ENCODE measurements at places on chromosomes 13 and 19. TPM values are rescaled to one million over a fixed set of nuclear protein-coding genes. Genes with fewer than 3 reads are reported as not detected.

The C1QTNF9B gene
- total RNA-seq = not detected

The PRR20C gene
- total RNA-seq = not detected

The CD22 gene
- total RNA-seq = not detected

The C13orf46 gene
- 0.39 TPM for total RNA-seq
